Sciatic nerve (tissue), 2 donors: ENCODE measurements at places on chromosomes 7 and 10. TPM values are rescaled to one million over a fixed set of nuclear protein-coding genes. Genes with fewer than 3 reads are reported as not detected.

GRCh38 chr10:60212195-60212594 lies 177.5 kb downstream of the ANK3 start:
- no peak for DNase-seq

DNA sequence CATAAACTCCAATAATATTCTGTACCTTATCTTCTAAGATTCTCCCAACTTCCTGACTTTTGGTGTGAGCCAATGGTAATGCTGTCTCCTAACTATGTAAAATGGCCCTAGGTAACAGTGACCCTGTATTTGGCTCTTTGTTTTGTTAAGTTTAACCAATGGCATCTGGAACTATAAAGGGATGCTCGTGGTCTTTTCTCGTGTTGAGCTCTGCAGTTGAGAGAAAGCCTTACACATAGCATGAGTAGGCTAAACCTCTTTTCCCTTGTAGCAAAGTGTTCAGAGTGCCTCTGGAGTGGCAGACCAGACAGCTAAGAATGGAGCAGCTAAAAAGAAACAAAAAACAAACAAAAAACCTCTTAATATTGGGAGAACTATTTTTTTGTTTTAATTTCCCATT lies 5.2 kb downstream of the TES start:
- no peak for DNase-seq

The CHCHD2 gene
- 170 TPM for total RNA-seq

DNA sequence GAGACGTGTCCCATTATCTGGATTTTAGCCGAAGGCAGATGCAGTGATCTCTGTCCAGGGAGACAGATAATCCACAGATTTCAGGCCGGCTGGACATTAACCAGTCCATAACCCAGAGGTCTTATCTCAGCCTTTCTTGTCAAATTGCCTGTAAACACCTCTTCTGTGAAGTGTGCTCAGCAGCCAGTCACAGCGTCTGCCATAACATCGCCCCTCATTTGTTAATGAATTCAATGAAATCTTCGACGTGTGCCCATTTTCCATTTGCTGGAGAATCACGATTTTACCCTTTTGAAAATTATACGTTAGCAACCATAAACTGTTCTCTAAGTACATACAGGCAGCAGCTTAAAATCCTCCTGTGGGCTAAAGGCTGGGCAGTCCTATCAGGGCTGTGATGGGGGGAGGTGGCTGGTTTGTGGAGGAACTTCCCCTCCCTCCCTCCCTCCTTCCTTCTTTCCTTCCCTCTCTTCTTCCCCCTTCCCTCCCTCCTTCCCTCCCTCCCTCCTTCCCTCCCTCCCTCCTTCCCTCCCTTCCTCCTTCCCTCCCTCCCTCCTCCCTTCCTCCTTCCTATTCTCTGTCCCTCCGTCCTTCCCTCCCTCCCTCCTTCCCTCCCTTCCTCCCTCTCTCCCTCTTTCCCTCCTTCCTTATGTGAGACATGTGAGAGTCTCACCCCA lies 26.6 kb upstream of the FAM20C start:
- DNase-seq = no peak

GRCh38 chr10:46091828-46092523 lies 45.9 kb upstream of the MSMB start:
- no peak for DNase-seq

GRCh38 chr7:75534727-75535307 lies 42.7 kb downstream of the SPDYE5 start:
- no peak for DNase-seq

DNA sequence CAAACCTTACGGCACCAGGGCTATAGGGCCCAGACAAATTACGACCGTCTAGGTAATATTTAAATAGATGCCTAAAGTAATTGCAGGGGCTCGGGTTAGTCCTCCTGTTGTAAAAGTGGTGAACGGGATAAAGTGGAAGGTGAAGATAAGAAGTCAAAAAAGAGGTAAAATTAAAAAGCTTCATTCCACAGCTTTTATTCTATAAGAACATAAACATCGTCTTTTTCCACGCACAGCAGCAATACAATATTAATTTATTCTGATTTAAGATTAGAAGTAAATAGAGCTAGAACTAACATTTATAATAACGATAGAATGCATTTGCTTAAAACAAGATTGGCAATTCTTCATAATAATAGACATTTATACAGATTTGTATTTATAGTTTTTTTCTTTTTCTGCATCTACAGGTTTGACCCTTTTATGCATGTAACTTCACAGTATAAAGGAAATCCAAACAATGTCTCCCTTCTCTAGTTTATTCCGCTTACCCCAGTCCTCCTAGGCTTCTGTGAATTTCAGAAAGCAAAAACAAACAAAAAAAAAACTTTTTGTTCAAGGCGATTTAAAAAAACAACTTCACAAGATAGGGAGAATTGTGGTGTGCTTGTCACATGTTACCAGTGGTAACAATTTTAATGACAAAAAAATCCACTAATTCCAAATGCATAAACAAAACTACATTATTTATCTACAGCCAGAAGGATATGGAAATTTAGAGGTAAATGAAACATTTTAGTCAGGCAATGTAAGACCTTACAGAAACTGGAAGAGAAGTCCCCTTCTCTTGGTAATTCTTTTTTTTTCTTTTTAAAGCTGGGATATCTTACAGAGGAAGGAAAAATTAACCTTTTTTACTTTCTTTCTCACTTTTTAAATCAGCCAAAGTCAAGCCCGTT lies 3.4 kb downstream of the HOXA10 start:
- DNase-seq = no peak

The DOCK4 gene
- total RNA-seq = 51.2 TPM

DNA sequence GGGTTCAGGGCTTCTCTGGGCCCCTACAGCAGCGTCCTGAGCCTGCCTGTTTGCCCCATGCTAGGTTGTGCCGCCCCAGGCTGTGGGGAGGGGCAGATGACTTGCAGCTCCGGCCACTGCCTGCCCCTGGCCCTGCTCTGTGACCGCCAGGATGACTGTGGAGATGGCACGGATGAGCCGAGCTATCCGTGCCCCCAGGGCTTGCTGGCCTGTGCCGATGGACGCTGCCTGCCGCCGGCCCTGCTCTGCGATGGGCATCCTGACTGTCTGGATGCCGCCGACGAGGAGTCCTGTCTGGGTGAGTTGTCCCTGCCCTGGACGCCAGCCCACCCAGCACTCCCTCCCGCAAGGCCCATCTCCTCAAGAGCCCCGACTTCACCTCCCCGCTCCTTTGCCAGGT lies 15.7 kb upstream of the ZNF467 start:
- no peak for DNase-seq
